Hematopoietic multipotent progenitor cell treated with erythropoietin and hydrocortisone succinate and interleukin-3 and kit ligand, for 6 days (in vitro differentiated cells): ENCODE measurements at places on chromosomes 4 and X.

DNA sequence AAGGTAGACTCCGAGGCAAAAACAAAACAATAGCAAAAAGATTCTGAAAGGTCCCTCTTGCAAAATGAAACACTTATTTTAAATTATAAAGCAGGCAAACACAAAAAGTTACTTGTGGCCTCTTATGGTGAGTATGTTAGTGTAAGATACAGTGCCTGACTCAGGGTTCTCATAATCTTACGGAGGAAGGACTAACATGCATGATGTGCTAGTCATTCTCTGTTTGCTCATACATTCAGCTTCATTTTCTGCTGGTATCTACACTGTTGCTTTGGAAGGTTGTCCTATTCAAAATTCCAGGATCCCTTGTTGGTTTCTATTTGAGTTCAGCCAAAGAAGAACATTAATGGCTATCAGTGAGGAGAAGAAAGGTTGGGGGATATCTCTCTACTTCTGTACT lies 249.1 kb upstream of the FAM47A start:
- DNase-seq = no peak

- DNase-seq = no peak
Observed at GRCh38 chr4:107155366-107155765, 119.3 kb upstream of the DKK2 start.

GRCh38 chr4:112952313-112952700 lies 97.1 kb upstream of the ANK2 start:
- no peak for DNase-seq

GRCh38 chrX:135185795-135186443 lies 14.7 kb upstream of the CT55 start:
- DNase-seq = peak; percentile 69

DNA sequence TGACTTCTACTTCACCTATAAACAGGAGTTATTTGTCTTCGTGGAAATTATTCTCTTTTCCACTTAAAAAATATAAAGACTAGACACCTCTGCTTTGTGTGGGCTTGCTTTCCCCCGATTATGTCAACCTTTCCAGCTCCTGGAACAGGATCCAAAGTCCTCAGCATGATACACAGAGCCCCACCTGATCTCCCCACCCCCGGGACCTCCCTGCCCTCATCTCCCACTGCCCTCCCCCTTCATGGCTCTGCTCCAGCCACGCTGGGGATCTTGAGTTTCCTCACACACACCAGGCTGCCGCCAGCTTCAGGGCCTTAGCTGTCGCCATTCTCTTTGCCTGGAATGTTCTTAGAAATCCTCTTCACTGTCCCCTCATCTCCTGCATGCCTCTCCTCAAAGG lies 55.3 kb downstream of the MBNL3 start:
- DNase-seq = no peak

DNA sequence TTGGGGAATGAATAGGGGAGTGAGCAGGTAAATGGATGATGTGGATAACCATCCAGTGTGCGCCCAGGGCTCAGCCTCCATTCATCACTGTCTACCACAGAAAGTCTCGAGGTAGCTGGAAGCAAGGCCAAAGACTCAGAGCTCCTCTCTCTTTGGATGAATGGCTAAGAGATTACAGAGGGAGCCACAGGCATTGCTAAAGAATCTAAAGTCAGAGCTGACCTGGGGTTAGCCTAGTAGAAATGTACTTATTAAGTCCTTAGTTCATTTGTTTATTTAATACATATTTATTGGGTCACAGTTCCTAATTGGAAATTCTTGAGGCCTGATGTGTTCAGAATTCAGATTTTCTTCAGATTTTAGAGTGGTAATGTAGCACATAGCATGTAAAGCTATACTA lies 88.7 kb upstream of the HPF1 start:
- DNase-seq = no peak

DNA sequence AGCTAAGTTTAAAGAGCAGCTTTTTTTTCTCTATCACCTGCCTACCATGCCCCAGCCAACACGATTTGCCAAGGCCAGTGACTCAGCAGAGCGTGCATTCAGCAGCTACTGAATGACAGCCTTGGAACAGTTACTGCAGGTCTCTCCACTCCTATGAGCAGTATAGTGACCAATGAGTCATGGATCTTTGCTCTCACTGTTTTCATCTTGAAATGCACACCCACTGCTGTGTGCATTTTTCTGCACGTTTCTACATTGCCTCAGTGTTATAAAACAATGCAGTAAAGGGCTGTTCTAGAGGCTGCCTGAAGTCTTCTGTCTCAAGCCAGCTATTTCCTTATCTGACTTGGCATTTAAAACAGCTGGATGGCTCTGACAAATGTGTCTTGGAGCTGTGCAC lies 66.0 kb upstream of the C4orf54 start:
- peak; percentile 95 for DNase-seq

GRCh38 chr4:4990857-4991540 lies 28.3 kb downstream of the CYTL1 start:
- DNase-seq = peak; percentile 54

DNA sequence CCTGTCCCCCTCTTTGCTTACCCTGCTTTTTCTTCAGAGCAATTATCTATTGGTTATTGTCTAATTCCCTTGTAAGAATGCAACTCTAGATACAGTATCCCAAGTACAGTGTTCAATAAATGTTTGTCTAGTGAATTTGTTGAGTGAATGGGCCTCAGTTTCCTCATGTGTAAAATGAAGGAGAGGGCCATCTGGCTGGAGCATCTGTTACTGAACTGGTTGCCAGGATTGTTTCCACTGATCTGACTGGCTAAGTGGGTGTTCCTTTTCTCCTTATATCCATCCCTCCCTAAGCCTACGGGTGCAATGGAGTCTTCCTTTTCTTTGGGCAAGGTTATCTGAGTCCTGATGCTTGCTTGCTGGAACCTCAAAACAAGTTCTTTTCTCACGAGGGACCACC lies 185.2 kb upstream of the RPS6KA3 start:
- DNase-seq = no peak

DNA sequence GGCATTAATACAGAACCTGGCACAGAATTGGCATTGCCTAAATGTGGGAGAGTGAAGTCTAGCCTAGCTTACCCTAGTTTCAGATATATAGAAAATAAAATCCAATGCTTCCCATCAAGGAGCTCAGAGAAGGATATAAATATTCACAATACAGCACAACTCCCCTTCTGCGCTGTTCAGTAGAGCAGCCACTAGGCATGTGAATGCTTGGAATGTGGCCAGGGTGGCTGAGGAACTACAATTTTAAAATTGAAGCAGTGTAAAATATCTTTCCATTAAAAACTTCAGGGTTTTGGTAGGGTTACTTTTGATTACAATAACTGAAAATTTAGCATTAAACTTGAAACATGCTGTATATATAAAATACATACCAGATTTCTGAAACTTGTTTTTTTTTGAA lies 19.5 kb downstream of the ZNF518B start:
- no peak for DNase-seq

DNA sequence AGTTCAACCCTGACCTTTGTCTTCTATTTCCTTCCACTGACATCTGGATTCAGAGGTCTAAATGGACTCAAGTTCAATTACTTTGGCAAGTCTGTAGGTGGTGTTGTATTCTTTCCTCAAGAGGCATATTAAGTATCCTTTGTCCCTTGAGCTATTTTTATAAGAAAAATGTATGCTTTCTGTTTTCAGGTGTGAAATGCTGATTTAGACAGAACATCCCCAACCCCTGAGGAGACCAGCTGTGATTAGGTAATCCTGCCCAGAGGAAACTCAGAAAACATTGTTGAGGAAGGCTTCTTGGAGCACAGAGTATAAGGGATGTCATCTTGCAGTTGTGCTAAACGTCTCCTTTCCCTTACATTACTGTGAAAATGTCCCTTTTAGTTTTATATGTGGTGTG lies 46.6 kb upstream of the EGFL6 start:
- DNase-seq = no peak

DNA sequence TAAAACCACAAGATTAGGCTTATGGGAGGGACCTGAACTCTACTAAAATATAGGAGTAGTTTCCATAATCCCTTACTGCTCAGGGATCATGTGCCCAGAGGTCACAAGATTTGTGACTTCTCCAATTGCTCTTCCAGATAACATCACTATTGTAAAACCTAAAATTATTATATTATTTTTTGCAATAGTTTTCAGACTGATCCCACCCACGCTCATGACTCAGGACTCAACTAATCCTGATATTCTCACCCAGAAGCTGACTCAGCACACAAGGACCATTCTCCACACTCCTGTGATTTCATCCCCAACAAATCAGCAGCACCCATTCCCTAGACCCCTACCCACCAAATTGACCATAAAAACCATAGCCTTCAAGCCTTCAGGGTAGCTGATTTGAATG lies 24.0 kb upstream of the RPL34 start:
- DNase-seq = no peak

GRCh38 chrX:771536-771935 lies 140.9 kb downstream of the SHOX start:
- no peak for DNase-seq

DNA sequence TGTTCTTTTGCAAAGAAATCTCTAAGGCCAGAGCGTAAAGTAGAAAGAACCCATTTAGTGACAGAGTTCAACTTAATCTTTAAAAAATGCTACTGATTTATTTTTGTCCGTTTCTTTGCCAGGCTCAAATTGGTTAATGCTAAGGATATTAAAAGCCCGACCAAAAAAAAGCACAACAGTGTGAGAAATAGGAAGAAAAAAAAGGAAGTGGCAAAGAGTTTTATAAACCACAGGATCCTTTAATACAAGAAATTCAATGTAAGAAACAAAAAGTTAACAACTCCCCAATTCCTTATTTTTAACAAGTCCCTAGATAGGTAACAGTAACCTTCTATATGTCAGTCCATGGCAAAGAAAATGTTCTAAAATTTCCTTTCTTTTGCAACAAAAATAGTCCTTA lies 480.4 kb downstream of the ACTRT1 start:
- peak; percentile 5 for DNase-seq

DNA sequence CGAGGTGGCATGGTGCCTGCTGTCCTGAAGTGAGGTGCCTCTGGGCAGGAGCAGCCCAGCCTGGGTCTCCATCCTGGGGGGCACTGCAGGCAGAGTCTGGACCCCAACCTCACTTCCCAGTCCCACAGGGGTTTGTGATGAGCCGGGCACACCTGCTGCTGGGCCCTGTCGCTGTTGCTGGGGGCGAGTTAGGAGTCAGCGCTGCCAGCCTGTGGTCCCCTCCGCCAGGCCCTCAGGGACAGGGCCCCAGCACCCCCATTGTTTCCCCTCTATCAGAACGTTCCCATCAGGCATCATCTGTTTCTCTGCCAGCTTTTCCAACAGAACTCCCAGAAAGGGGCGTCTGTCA lies 23.4 kb downstream of the WFS1 start:
- no peak for DNase-seq

- peak; percentile 82 for DNase-seq
Observed at GRCh38 chrX:1507511-1508463, 29.2 kb downstream of the P2RY8 start.

DNA sequence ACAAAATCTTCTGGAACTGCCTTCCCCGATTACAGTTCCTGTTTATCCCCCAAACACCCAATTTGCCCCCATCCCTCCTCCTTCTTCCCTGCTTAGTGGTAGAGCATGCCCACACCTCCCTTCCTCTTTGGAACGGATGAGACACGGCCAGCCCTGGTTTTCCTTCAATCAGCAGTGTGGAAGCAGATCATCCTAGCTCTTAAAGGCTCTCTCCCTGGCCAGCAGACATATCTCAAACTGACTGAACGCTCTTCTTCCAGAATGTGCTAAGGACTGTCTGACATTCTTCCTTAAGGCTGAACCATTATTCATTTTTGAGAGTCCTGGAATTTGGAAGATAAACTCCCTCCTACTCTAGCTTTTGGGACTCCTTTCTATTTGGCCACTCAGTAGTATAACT lies 161.1 kb downstream of the TRIML1 start:
- no peak for DNase-seq

DNA sequence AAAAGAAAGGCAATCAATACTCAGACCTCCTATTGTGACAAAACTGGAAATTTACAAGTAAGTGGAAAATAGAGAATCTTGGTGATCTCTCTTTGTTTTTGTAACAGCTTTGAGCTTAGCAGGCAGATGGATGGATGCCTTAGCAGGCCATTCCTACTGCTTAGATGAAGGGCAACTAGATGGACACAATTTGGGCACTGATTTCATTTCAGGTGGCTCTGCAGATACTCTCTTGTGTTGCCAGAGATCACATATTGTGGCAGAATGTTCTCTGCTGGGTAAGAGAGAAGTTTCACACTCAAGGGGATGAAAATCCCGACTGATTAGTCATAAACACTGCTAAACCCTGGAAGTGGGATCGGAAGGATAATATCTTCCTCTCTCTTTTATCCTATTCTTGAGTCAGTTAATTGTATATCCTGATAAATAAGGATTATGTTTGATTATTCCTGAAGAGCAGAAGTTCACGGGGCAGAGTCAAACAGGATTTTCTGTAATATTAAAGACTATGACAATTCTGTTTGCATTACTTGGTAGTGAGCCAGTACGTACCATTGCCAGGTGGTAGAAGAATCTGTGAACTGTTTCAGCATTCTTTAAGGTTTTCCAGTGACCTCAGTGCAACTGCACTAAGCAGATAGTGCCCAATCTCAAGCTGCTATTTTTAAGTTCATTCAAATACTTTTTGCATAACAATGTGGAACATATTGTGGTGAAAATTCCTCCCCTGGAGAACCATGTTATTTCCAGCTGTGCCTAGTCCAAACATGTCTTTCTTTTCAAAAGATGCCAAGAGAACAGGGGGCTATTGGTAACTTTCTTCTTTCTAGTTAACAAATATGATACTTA lies 974.3 kb downstream of the FSTL5 start:
- no peak for DNase-seq

- no peak for DNase-seq
Observed at GRCh38 chr4:68074397-68074796, 55.3 kb downstream of the TMPRSS11F start.

DNA sequence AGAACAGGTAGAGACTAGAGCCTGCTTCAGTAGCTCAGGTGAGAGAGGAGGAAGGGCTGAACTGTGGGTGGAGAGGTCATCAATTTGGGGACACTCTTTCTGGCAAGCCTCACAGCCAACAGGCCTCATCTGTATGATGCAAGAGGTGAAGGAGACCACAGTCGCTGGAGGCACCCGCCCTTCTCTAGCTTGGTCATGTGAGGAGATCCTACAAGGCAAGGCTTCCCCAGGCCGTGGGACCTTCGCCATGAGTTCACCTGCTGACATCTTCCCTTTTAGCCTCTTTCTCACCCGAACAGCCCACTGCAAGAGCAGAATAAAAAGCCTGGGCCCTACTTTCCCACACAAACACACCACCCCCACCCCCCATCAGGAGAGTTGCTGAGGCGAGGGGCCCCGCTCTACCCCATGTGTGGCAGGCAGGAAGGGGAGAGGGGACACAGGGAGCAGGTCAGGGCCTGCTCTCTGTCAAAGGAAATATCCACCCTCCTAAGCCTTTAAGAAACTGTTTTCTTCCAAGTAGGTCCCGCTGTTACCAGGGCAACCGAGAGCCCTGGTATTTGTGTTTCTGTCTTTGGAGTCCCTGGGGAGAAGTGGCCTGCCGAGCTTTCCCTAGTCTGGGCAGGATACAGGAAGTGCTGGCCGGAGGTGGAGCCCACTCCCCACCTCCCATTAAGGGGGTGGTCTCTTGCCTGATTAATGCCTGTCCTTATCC lies 8.1 kb downstream of the RTL5 start:
- peak; percentile 47 for DNase-seq

DNA sequence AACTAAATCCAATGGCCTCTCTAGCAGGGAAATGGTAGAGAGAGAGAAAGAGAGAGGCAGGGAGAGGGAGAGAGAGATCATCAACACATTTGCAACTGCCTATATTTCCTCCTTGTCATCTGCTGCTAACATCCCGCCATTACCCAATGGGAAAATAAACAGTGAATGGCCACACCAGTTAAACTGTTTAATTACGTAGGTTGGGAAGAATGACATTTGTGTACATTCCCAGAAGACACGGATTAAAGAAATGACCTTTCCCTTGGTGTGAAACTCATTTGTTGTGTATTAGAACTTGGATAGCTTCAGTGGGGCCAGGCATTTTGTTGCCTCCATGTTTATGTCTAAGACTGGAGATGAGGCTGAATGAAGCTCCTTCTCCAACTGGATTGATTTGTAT lies 95.8 kb upstream of the GPC4 start:
- DNase-seq = no peak
